ENCODE measurements at places on chromosomes 3 and 15.

DNA sequence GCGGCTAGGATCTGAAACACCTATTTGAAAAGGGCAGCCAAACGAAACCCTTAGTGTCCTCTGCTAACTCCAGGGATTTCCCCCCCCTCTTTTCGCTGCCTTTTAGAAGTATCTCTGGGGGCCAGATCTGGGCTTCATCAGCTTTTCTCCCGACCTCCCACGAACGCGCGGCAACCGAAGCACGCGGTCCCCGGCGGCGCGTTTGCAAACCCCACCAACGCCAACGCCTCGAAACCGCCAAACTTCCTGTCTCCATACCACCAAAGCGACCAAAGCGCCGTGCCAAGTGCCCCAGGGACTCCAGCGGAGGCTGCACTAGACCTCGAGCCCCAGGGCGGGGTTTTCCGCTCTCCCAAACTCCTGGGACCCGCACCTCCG is 155.8 kb upstream of the FRMD4B start:
- no peak for DNase-seq

DNA sequence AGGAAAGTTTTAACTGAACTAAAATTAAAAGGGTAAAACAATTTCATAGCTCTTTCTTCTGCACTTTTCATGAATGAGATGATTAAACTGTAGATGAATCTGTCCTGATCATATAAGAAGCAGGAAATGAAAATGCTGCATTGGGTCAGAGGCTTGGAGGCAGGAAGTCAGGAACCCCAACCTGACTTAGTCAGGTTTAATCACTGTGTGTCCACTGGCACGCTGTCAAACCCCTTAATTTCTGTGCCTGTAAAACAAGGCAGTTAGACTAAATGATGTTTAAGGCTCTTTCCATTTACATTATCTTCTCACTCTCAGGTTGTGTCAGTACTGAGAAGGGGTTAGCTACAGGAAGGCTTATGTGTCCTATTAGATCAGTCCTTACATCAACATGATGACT is 193.3 kb upstream of the TTC14 start:
- DNase-seq, result peak; percentile 46

DNA sequence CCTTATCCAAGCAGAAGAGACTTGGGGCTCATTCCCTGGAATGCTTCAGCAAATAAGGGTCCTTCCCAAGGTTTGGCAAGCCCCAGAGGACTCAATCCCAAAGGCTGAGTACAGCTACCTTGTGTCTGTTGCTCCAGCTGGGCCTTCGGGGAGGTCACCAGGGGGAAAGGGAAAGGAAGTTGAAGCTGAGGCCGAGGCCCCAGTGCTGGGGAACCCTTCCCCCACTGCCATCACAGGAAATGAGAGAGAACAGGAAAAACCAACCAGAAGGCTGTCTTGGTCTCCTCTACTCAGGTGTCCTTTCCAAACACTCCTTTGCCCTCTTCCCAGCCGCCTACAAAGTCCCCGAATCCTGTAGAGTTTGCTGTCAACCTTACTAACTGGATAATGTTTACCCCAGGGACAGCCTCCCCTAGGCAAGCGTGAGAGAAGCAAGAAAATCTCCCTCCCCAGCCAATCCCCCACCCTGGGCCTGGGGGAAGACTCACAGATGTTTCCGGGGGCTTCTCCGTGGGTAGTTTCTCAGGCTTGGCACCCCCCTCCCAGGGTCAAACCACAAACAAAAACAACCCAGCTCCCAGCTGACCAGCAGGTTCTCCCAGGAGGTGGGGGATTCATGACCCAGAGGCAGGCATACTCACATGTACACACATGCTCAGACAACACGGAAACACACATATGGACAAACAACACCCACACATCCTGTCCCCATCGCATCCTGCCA is 5.5 kb downstream of the CSRNP1 start:
- DNase-seq, result peak; percentile 67

GRCh38 chr3:75061806-75062205 is 447.3 kb upstream of the CNTN3 start:
- no peak for DNase-seq

- DNase-seq, result no peak
Observed at GRCh38 chr3:2465842-2466241, 367.2 kb downstream of the CNTN4 start.

DNA sequence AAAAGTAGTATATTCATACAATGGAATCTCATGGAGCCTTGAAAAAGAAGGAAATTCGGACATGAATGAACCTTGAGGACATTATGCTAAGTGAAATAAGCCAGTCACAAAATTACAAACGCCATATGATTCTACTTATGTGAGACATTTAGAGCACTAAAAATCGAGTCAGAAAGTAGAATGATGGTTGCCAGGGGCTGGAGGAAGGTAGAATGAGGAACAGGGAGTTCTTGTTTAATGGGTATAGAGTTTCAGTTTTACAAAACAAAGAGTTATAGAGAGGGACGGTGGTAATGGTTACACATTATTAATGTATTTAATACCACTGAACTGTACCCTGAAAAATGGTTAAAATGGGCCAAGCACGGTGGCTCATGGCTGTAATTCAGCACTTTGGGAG is 19.5 kb downstream of the UBXN7 start:
- DNase-seq, result no peak

DNA sequence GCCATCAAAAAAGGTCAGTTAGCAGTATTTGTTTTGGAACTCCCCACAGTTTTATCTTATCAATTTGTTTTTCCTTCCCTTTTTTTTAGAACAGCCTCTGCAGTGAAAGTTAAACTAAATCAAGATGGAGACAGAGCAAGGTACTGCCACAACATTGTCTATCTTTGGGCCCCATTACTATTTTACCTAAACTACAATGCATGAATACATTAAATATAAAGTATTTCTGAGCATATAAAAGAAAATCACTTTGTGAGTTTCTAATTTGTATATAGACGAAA is 139.5 kb downstream of the MEIS2 start:
- DNase-seq, result no peak

- no peak for DNase-seq
Observed at GRCh38 chr15:58492661-58493397, 61.0 kb downstream of the LIPC start.

GRCh38 chr15:69794645-69795469 is 302.9 kb downstream of the TLE3 start:
- peak; percentile 76 for DNase-seq

- DNase-seq, result no peak
Observed at GRCh38 chr15:45448066-45448915, 69.9 kb upstream of the GATM start.

DNA sequence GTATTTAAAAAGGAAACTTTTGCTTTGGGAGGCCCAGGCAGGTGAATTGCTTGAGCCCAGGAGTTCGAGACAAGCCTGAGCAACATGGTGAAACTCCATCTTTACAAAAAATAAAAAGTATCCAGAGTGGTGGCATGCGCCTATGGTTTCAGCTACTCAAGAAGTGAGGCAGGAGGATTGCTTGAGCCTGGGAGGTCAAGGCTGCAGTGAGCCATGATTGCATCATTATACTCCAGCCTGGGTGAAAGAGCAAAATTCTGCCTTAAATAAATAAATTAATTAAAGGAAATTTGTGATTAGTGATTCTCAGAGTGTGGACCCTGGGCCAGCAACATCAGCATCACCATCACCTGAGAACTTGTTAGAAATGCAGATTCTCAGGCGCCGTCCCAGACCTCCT is 9.9 kb upstream of the COMMD4 start:
- no peak for DNase-seq

DNA sequence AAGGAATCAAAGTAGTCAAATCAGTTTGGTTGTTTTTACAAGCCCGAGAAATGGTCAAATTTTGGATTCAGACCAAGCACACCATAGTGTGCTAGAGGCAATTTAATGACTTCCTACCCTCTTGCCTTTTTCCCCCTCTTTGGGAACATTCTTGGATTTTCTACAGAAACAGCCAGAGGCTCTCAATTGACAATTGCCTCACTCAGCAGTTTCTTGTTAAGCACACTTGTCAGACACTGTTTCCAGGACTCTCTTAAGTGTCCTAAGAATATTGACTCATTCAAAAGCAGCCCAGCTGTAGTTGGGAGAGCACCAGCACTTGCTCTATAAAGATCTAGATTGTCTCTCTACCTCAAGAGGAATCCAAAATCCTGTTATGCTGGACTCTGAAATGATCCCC is 1.5 kb upstream of the SLC35G2 start:
- no peak for DNase-seq

- DNase-seq, result no peak
Observed at GRCh38 chr3:183560607-183561006, 5.1 kb upstream of the KLHL6 start.

GRCh38 chr15:80752204-80752603 is 27.0 kb upstream of the CEMIP start:
- no peak for DNase-seq

DNA sequence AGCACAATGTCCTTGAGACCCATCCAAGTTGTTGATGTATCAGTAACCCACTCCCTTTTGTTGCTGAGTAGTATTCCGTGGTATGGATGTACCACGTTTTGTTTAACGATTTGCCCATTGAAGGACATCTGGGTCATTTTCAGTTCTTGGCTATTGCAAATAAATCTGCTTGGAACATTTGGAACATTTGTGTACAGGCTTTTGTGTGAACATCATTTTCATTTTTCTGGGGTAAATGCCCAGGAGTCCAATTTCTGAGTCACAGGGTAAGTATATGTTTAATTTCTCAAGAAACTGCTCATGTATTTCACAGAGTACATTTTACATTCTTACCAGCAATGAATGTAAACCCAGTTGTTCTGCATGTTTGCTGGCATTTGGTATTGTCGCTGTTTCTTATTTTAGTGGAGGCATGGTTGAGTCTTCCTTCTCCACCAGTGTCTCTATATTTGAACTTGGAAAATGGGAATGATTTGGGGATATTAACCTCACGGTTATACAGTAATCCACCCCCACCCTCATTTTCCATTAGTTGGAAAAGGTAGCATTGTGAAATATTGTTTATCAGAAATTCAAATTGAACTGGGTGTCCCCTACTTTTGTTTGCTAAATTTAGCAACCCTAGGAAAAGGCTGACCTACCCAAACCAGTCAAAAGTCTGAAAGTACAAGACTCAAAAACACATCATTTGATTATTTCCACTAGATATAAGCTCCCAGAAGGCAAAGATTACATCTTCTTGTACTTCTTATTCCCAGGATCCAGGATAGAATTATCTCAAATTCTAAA is 30.8 kb downstream of the POMGNT2 start:
- DNase-seq, result no peak

DNA sequence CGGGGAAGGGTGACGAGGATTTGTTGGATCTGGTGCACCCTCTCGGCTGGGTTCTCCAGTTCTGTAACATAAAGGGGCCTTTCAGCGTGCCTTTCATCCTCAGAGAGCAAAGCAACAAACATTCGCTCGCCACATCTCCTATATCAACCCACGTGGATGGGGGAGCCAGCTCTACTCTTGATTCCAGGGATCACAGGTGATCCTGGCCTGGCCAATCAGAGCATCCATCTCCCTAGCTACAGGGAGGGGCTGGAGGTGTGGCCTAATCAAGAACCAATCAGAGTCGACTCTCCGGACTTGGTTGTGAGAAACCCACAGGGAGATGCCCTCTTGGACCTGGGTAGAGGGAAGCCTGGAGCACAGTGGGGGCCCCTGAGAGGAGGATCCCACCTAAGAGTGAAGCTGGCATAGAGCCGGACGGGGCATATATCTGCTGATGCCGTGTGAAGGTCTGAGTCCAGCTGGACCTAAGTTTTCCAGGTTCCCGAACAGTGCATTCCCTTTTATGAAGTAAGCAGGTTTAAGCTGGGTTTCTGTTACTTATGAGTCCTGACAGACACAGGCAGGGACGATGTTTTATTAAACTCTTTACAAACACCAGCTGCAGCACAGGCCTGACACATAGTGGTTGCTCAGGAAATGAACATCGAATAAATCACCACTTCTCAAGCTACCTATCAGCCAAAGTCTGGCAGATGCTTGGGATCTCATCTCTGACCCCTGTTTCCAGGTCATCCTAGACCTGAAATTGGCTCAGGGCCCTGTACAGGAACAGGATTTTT is 50.7 kb upstream of the RAD18 start:
- DNase-seq, result peak; percentile 64

GRCh38 chr3:14147617-14148016 is 22.8 kb downstream of the TMEM43 start:
- DNase-seq, result no peak

GRCh38 chr3:124974691-124975090 is 40.1 kb upstream of the MUC13 start:
- no peak for DNase-seq

DNA sequence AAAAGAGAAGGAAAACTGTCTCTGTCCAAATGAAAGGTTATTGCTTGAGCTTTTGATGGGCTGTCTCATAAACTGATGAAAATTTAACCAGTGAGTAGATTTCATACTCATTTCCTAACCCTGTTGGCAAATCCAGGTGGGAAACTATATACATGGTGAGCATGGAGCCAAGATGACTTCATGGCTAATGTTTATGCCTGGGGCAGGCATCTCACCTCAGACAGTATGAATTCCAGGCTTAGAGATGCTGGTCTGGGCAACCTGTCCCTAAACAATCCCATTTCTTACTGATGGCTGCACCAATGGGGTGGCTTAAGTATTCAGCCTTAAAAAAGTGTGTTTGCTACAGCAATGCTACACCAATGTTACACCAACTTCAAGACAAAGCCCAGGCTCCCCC is 58.1 kb downstream of the SLTM start:
- no peak for DNase-seq

GRCh38 chr3:59247402-59247841 is 197.6 kb upstream of the CFAP20DC start:
- DNase-seq, result peak; percentile 61

DNA sequence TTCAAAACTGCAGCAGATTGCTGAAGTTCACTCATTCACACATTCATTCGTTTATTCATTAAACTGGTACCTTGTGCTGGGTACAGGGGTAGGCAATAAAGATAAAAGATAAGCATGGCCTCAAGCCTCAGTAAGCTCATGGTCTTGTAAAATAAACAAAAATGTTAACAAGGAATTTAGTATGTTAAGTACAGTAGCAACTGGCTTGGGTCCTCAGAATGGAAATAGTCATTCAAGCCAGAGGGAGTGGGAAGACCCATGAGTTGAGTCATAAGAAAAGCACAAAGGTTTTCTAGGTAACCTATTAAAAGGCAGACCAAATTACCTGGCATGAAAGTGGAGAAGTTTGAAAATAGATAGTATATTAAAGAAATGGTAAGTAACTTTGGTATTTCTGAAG is 163.3 kb downstream of the CDIN1 start:
- DNase-seq, result no peak

GRCh38 chr3:118991775-118992174 is 42.9 kb downstream of the IGSF11 start:
- no peak for DNase-seq

GRCh38 chr3:8442993-8443650 is 58.5 kb upstream of the LMCD1 start:
- no peak for DNase-seq

DNA sequence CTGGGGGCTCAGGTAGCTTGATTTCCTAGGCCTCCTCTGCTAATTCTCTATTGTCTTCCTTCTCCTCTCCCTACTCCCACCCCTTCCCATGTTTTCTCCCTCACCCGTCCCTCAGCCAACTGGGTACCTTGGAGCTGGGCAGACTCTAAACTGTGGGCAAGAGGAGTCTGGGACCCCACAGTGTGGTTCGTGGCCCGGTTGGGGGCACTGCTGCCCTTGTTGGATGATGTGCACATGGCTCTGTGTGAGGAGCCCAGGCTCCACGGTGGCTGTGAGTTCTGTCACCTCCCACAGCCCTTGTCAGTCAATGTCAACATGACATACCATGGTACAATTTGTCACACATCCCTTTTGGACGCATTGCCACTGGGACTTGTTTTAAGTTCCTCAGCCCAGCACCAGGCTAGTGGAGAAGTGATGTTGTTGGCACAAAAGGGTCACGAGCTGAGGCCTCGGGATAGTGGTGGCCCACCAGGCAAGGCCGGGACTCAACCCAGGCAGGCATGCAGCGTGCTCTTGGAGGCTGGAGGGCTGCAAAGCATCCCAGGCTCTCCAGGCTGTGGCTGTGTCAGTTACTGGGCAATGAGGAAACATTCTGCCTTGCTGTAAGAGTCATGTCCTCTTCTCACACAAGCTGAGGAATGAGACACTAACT is 142.3 kb downstream of the TLE3 start:
- DNase-seq, result no peak

Data from fibroblast of skin of abdomen (primary cell).